ENCODE measurements at places on chromosomes 4 and X.
A peak's percentile ranks its signal among the peaks of the same experiment; 100 is the strongest.

GRCh38 chr4:5708449-5709206 is at the start of gene EVC2:
TSS of gene EVC2 (minus strand) at chr4:5708559. CDS start at chr4:5708513, 46 bp downstream.
- no peak for DNase-seq

GRCh38 chr4:81470456-81471297 is 1.0 kb downstream of the RASGEF1B start:
- peak; percentile 5 for DNase-seq

DNA sequence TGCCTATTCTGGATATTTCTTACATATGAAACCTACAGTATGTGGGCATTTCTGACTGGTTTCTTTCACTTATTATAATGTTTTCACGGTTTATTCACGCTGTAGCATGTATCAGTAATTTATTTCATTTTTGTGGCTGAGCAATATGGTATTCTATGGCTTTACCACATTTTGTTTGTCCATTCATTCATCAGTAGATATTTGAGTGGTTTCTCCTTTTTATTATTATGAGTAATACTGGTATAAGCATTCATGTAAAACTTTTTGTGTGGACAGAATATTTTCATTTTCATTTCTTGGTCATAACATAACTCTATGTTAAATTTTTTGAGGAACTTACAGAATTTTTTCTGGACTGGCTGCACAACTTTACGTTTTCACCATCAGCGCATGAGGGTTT is 122.7 kb upstream of the PABPC5 start:
- DNase-seq, result no peak

GRCh38 chrX:21840193-21840545 is 752 bp downstream of the MBTPS2 start:
- DNase-seq, result peak; percentile 20

GRCh38 chr4:71453531-71453930 is 114.7 kb downstream of the SLC4A4 start:
- DNase-seq, result no peak

Measured in stimulated activated CD4-positive, alpha-beta T cell treated with anti-CD3 and anti-CD28 coated beads, Interleukin-12 subunit alpha, Interleukin-12 subunit beta, amount 100 ng/mL, for 48 hours (primary cell).